ENCODE measurements at places on chromosomes 2 and 18. TPM values are rescaled to one million over a fixed set of nuclear protein-coding genes. Genes with fewer than 3 reads are reported as not detected.

The LYG1 gene
- total RNA-seq: 0.32 TPM

The ALK gene
- total RNA-seq: 0.16 TPM

The NYAP2 gene
- not detected for total RNA-seq

The SERPINB11 gene
- total RNA-seq: not detected

The BMP10 gene
- total RNA-seq: not detected

The NTSR2 gene
- total RNA-seq: not detected

The ATL2 gene
- 49.2 TPM for total RNA-seq

The MC2R gene
- total RNA-seq: not detected

The SCN1A gene
- total RNA-seq: 11.5 TPM

The ANTXR1 gene
- 137 TPM for total RNA-seq

The IL36G gene
- total RNA-seq: not detected

The ZC3H8 gene
- 8.3 TPM for total RNA-seq

The UGT1A8 gene
- total RNA-seq: not detected
